ENCODE measurements at places on chromosomes 4 and X.

DNA sequence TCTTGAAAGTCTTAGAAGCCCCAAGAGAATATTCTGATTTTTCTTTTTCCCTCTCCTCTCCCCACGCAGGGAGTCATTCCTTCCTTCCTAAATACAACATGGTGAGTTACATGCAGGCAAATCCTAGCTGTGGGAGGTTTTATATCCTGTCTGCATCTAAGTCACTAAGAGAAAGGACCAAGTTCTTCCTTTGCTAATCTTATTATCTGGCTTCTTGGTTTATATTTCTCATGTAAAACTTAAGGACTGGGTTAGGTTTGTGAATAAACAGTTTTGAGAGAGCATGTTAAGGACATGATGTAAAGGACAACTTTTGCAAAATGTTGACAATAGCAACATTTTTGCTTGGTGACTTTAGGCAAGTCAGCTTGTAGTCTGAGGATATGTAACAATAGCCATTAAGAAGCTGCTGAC is 5.1 kb upstream of the CXCL9 start:
- no peak for DNase-seq

GRCh38 chrX:22803353-22803752 is 196.4 kb upstream of the DDX53 start:
- no peak for DNase-seq

DNA sequence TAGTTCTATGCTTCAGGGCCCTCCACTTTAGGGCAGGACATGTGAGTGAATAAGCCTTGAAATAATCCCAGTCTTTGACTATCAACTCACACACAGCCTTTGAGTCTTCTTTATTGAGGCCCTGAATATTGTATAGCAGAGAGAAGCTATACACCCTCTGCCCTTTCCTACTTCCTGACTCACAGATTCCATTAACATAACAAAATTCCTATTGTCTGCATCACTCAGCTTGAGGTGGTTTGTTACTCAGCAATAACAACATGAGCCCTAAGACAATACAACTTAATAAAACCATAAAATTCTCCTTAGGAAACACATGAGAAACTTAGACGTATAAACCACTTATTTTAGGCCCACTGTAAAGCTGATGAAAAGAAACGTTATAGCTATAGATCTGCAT is 680.3 kb upstream of the DIAPH2 start:
- no peak for DNase-seq

DNA sequence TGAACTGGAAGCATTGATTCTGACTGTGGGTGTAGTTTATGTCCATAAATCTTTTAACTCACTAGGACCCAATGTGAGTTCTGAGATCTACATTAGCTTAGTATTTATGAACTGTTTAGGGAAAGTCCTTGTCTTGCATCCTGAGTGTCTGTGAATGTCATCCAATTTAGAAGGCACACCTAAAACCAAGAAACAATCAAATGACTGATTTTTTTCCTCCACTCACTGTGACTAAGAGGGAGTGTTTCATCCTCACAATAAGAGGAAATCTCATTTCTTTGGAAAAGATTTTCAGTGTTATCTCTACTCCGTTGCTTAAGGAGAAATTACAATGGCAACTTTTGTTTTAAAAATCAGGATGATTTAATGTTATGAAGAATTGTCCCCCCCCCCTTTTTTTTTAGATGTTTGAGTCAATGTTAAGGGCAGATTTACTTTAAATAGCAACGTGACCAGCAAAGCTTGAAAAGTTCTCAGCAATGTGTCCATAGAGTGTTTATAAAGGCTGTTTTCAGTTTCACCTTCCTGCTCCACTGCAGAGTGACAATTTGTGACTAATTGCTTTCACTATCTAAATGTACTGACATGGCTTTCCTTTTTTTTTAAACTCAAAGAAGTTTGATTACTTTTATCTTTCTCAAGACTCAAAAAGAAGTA is 173.0 kb downstream of the SPCS3 start:
- DNase-seq, result no peak

DNA sequence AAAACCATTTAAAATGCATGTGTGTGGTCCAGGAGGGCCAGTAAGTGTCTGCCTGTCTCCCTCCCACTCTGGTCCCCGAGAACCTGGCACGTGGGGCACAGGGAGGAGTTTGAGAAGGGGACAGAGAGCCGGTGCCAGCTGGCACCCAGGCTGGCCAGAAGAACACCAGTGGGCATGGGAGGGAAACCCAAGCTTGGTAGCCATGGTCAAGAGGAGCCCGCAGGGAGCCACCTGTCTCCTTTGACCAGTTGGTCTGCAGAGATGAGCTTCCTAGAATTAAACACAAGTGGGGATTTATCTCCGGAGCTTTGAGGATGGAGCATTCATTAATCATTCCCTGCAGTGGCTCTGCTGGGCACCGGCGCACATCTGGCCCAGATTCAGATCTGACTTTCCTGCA is 41.6 kb downstream of the HMX1 start:
- DNase-seq, result no peak

GRCh38 chrX:15233416-15234015 is 36.4 kb downstream of the ASB9 start:
- DNase-seq, result no peak

GRCh38 chr4:146245850-146246249 is 31.5 kb downstream of the REELD1 start:
- no peak for DNase-seq

DNA sequence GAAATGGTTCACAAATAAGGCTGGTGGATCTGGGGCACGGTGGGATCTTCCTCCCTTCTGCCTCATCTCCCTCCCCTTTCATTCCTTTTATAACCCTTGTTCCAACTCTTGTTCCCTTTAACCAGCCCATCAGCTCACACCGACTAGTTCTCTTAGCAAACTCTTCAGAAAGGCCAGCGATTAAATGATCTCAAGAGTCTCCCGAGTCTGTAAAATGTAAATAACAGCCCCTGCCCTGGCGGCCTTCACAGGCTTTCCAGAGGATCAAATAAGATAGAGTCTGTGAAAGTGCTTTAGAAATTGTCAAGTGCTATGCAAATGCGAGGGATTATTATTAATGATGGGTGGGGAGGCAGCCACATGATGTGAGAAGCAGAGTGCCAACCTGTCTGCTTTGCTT is 27.1 kb downstream of the TSC22D3 start:
- DNase-seq, result no peak

DNA sequence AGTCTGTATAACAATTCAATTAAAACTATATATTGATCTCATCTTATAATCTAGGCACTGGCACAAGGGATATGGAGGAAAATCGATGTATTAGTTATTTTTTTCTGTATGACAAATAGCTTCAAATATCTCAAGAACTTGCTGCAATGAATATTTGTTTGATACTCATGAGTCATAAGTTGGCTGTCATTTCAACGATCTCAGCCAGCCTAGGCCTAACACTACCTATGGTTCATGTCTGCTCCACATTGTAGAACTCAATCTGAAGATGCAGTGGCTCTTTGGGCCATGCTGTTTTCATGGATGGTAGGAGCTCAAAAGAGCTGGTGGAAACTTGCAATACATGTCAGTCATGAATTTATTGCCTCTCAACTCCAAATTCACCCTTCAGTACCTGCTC is 44.7 kb downstream of the MAGEB17 start:
- no peak for DNase-seq

GRCh38 chr4:93313197-93313596 is 515.4 kb upstream of the ATOH1 start:
- no peak for DNase-seq

- no peak for DNase-seq
Observed at GRCh38 chr4:10347815-10348214, 109.4 kb downstream of the ZNF518B start.

DNA sequence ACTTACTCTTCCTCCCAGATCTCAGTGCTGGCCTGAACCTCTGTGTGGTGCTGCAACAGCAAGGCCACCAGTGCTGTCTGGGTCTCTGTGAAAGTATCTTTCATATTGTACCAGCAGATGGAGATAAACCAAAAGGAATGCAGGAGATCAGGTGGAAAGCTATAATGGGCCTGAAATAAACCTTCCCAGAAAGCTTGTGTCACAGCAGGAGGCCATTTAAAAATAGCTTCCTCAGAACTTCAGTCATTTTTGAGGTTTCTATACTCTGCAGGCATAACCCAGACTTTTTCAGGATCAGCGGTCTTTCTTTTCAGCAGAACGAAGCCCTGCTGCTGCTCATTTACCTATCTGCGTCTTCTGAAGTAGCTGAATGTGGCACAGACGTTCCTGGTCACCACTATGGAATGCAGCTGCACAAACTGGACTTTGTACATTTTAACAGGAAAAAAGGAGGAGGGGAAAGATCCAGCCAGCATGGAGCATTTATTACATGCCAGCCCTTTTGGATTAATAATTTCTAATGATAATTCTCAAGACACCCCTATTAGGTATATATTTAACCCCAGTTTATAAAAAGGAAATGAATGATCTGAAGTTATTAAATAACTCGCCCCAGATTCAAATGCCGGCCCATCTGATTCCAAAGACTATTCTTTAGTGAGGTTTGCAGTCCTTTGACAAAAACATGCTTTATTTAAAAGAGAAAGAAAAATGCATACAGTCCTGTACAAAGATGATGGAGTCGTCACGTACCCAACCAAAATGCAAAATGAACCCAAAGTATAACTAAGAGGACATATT is 119.7 kb downstream of the NFKB1 start:
- no peak for DNase-seq
